ENCODE measurements at places on chromosomes 5 and 9.

DNA sequence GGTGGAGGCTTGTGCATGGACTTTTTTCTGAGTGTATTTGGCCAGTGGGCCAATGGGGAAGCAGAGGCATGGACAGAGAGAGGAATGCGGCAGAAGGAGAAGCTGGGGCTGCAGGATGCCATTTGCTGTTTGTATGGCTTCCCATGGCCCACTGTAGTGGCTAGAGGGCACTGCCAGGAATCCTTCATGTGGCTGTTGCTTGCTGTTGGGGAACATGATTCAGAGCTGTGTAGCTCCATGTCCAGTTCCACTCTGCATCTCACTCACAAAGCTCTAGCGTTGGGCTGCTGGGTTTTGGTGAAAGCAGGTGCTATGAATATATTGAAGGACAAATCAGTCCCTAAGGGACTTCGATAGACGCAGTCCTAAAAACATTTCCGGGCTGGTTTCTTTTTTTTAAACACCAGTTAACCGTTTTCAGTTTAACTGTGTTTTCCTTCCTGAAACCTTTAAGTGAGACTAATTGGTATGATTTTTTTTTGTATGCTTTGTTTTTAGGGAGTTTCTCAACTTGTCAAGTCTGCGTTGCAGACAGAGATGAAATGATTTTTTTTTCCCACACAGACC lies 51.3 kb downstream of the SLC22A5 start:
- no peak for DNase-seq

GRCh38 chr9:14242150-14242805 lies 71.7 kb downstream of the NFIB start:
- no peak for DNase-seq

DNA sequence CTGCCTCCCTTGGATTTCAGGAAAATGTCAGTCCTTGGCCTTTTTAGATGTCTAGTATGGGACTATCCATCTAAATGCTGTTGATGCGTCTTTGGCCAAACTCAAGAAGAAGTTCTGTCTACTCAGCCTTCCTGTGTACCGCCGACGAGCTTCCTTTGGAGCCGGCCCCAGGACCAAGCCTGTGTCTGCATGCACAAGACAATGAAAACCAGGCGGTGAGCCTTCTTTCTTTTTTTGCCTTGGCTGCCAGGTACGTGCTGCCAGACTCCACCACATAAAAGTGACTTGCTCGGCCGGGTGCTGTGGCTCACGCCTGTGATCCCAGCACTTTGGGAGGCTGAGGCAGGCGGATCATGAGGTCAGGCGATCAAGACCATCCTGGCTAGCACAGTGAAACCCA lies 6.0 kb upstream of the NEURL1B start:
- DNase-seq: no peak

DNA sequence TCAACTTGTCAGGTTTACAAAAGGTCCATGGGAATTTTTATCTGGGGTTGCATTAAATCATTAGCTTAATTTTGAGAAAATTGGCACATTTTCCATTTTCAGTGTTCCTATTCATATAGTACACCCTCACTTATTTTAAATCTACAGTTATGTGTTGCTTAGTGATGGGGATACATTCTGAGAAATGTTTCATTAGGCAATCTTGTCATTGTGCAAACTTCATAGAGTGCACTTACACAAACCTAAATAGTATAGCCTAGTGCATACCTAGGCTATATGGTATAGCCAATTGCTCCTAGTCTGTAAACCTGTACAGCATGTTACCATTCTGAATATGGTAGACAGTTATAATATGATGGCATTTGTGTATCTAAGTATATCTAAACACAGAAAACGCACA lies 19.8 kb upstream of the FAM151B start:
- DNase-seq: no peak

- DNase-seq: no peak
Observed at GRCh38 chr5:179245031-179245430, 100.2 kb downstream of the ADAMTS2 start.

DNA sequence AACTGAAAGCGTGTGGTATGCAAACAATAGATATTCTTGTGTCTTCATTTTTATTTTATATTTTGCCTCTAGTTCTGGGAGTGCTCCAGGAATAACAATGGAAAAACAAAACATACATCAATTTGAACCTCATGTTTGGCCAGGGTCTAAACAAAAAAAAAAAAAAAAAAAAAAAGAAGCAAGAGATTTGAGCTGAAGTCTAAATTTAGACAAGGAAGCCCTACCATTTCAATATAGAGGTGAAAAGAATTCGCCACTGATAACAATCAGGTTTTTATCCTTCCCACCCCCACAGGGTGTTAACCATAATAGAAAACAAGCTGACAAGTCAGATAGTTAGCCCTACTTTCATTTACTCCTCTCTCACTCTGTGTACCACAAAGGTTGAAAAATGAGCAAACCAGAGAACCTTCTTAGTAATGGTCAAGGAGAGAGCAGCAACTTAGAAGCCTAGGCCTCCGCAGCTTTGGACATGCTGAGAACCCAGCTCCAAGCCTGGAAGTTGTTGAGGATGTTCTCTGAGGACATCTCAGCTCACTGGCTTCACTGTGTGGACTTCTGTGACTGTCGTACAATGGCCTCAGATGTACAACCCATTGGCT lies 118.2 kb upstream of the HMHB1 start:
- DNase-seq: no peak

GRCh38 chr5:108581026-108581425 lies 166.7 kb upstream of the FER start:
- DNase-seq: no peak

GRCh38 chr5:111494355-111494999 lies 17.9 kb downstream of the STARD4 start:
- no peak for DNase-seq

GRCh38 chr5:62296998-62297397 lies 9.0 kb upstream of the KIF2A start:
- no peak for DNase-seq

DNA sequence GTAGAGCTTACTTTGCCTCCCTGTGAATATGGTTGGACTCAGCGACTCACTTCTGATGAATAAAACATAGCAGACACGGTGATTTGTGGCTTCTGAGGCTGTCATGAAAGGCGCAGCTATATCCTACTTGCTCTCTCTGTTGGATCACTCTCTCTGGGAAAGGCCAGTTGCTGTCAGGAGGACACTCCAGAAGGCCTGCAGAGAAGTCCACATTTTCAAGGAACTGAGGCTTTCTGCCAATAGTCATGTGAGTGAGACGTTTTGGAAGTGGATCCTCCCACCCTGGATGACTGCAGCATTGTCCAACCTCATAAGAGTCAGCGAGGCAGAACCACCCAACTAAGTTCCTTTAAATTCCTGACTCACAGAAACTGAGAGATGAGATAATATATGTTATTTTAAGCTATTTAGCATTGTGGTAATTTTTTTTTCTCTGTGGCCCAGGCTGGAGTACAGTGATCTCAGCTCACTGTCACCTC lies 156.0 kb upstream of the MAST4 start:
- no peak for DNase-seq

DNA sequence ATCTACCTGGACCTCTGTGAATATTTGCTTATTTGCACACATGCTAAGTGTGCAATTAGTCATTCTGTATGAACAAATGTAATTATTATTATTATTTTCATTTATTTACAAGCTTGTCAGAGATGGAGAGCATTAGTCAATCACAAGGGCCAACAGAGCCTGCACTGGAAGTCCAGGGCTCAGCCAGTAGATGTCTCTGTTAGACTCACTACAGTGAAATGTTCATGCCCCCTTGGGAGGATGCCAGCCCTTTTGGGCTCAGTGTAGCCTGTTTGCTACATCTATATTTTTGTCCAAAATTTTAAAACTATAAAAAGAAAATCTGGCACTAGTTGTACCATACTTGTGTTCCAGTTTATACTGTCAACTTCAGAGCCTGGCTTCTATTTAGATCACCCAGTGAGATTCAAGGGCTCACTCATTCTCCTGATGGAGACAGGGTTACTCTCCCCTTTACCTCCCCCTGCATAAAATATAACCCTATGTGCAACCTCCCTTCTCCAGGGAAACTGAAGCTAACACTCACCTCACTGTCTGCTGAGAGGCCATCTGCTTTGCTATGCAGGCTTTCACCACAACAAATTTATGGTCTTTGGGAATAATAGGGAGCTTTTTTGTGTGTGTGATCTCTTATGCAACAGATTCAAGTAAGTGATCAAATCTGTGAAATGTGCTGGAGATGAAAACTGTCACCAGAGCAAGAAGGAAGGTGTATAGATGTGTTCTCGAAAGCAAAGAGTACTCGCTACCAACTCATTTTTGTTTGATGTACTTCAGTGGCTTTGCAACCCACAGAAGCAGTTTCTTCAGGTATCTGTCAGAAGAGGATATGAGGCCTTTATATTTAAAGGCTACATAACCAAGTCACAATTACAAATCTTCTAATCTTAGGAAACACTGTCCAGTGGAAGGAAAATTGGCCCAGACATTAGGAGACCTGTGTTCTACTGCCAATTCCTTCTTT lies 99.9 kb upstream of the TLE4 start:
- no peak for DNase-seq

DNA sequence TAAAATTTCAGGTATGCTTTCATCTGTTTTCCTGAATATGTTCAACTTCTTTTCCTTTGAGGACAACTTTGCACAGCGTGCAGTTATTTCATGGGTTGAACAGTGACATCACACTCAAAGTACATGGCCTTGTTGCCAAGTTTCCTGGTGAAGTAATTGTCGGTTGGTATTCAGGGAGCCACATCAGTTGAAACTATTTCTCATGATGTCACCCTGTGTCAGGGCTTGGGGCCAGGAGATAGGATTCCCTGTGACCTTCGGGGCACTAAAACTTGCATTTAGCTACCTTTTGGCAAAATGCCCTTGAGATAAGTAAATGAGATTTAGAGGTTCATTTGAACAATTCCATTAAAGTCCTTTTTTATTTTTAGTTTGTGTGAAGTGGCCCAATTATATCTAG lies 383.9 kb downstream of the SH3GL2 start:
- DNase-seq: no peak

DNA sequence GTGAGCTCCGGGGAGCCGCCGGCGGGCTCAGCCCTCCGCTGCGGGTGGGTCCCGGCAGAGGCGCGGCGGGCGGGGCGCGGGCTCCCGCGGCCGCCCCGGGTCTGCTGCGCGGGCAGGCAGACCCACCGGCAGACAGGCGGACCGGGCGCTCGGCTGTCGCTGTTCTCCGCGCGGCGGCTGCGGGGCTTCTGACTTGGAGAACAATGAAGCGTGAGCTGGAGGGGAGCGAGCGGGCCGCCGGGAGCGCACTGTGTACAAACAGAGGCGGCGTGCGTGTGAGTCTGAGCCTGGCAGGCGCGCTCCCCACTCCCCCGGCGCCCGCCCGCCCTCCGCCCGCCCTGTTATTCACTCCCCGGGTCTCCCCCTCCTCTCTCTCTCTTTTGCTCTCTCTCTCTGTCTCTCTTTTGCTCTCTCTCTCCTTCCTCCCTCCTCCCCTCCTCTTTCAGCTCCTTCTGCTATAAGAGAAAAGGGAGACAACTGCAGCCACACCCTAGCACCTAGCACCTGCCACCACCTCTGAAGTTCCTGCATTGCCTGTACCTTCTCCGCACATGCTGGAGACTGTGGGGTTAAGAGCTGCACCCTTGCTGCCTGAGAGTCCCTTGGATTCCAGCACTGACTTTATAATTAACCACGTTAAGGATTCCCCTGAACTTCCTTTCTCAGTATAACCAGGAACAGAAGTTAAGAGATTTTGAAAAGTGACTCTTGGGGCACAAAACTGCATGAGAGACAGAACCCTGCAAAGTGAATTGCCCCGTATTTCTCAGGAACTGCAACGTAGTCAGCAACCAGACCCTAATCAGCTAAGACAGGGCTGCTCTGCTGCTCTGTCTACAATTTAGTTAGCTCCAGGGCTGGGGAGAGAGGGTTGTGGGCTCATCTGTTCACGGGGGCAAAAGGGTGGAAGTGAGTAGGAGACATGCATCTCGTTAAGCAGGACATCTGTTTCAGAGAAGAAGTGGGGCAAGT lies at the start of gene EDIL3:
TSS of gene EDIL3 (minus strand) at position 277 of the 972 bp plus-strand sequence. CDS start 506 bp downstream, outside the sequence.
- no peak for DNase-seq

DNA sequence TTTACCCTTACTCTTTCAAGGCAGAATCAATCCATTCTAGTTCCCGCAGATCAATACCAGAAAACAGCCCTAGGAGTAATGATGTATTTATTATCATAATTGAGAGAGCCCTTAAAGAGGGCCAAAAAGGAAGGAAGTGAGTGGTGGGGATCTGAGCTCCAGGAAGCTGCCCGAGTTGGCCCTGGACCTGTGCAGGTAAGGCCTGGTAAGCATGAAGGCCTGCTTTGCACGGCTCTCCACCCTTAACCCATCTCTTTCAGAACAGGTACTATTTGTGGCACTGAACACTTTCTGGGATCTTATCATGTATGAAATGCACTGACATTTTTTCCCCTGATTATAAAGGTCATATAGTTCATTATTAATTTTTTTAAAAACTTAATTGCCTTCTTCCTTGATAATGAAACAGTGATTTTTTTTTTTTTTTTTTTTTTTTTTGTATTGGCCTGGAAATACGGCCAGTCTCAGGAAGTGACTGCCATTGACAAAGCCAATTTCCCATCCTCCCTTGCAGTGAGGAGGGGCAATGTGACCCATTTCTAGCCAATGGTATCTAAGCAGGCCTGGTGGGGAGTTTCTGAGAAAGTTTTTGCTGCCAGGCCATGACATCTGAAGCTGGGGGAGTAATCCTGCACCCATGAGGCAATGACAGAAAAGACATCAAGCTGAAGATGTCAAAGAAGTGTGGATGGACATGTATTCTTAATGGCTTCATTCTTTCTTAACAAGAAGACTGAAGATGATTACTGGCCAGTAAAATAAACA lies 6.3 kb upstream of the MVB12B start:
- no peak for DNase-seq

DNA sequence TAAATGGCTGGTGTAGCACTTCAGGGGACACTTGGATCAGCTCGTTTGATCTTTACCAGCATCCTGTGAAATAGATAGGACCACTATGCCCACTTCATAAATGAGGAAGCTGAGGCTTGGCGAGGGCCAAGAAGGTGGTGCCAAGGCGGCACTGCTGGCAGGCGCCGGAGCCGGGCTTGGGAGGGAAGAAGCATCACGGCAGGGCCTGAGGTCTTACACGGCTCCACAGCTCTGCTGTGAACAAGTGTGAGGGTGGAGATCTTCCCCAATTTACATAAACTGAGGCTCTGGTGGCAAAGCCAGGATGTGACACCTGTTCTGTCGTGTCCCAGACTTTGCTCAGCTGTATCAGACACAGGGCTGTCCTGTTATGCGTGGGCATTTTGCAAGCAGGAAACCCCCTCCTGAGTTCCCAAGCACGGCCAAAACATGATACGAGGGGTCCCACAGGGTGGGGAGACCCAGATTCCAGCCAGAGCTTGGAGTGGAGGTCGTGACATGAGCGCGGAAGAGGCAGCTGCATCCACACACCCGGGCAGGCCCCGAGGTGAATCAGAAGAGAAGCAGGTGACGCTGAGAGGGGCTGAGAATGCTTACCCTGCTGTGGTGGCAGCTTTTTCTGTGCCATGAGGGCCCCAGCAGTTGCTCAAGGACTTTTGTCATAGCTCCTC lies 117.5 kb upstream of the BOD1 start:
- no peak for DNase-seq

- DNase-seq: no peak
Observed at GRCh38 chr5:85813146-85813545, 804.6 kb upstream of the COX7C start.

All from stimulated activated CD8-positive, alpha-beta memory T cell treated with anti-CD3 and anti-CD28 coated beads, Interleukin-15, amount 100 ng/mL, for 4 hours (primary cell).